ENCODE measurements at places on chromosomes 6 and 20.
A peak's percentile ranks its signal among the peaks of the same experiment; 100 is the strongest.

- DNase-seq = peak; percentile 42
These were observed 186.1 kb downstream of the JARID2 start for GRCh38 chr6:15431762-15432483.

GRCh38 chr6:35634316-35634715 is 54.4 kb downstream of the FKBP5 start:
- DNase-seq = no peak

DNA sequence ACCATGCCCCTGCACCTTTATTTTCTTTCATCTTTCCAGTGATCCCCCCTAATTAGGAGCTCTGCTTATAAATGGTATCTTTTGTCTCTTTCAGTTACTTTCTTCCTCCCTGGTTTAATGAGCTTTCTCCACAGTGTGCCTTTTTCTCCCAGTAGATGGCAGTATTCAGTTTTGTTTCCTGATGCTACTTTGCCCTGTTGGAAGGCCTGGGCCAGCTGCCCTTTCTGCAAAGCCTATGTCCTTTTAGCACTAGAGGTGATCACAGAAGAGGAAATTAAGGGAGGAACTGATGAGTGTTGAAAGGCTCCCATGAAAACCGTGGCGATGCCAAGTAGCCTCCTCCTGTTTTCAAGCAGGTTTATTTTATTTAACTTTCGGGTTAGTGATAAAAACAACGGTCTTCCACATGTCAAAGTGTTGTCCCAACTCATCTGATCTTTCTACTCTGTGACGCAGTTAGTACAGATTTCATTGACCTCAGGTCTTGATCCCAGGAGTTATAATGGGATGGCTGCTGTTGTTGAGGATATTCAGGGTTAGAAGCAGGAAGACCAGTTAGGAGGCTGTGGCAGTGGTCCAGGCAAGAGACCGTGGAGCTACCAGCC is 184.2 kb upstream of the BMP2 start:
- peak; percentile 49 for DNase-seq

- peak; percentile 3 for DNase-seq
These were observed 148.6 kb upstream of the ZFP64 start for GRCh38 chr20:52340036-52340634.
